ENCODE measurements at places on chromosomes 7 and 10.

DNA sequence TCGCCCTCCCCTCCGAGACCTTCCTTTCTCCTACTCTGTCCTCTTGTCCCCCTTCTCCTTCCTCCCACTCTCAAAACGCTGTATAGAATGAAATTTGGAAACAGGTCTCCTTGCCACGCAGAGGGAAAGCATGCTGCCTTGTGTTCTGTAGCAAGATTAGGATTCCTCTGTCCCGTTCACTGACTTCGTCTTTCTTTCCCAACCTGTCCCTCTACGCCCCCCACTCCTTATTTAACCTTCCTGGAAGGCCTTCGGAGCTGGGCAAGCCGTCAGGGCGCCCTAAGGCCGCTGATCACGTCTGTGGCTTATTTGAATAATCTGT lies 1.3 kb downstream of the HOXA9 start:
- no peak for DNase-seq

DNA sequence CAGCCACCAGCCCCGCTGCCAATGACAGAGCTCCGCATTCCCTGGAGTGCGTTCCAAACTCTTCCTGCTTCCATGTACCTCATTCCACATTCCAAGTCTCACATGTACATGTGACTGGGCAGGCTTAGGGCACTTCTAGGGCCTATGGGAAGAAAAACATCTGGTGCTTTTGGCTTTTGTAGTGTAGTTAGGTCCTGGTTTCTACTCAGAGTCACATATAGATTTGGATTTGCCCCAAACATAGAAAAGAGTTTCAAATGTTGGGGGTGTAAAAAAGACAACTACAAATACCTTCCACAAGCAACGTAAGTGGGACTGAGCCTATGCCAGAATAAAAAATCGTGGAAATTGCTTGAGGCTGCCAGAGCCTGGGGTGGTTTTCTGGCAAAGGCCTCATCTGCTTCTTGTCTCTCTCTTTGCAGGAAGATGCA lies 84.1 kb downstream of the ZNF467 start:
- no peak for DNase-seq

GRCh38 chr10:18683427-18683826 lies 24.2 kb downstream of the ARL5B start:
- peak; percentile 62 for DNase-seq

DNA sequence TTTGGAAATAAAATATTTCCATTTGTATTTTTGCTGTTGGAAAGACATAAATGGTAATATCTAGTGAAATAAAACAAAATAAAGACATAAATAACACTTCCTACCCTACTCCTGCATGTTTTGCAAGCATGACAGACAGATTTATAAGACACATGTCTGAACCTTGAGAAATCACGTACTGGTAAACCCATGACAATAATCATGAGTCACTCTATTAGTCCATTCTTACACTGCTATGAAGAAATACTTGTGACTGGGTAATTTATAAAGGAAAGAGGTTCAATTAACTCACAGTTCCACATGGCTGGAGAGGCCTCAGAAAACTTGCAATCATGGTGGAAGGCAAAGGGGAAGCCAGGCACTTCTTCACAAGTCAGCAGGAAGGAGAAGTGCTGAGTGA lies 942.2 kb downstream of the REEP3 start:
- DNase-seq = no peak

GRCh38 chr7:141699860-141700259 lies 2.1 kb downstream of the DENND11 start:
- no peak for DNase-seq

GRCh38 chr10:115278294-115278693 lies 185.1 kb downstream of the ATRNL1 start:
- DNase-seq = no peak

DNA sequence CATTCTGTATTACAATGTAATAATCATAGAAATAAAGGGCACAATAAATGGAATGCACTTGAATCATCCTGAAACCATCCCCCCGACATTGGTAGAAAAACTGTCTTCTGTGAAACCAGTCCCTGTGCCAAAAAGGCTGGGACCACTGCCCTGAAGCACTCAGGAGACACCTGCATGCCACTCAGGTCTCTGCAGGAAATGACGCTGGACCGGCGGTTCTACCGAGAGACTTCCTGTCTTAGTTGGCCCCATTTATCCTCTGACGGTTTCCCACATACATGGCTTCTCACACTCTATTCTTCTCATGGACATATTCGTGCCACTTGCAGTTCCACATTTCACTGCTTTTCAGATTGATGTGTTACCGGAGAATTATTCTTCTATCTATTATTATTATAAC lies 617.5 kb downstream of the SDK1 start:
- no peak for DNase-seq

Measured in amniotic epithelial cell (primary cell).